Esophagus muscularis mucosa (tissue), 4 donors: ENCODE measurements at places on chromosomes 5 and 9.
A peak's percentile ranks its signal among the peaks of the same experiment; 100 is the strongest.

- DNase-seq = peak; percentile 62
Observed at GRCh38 chr9:4102078-4102477, 197.8 kb downstream of the GLIS3 start.

DNA sequence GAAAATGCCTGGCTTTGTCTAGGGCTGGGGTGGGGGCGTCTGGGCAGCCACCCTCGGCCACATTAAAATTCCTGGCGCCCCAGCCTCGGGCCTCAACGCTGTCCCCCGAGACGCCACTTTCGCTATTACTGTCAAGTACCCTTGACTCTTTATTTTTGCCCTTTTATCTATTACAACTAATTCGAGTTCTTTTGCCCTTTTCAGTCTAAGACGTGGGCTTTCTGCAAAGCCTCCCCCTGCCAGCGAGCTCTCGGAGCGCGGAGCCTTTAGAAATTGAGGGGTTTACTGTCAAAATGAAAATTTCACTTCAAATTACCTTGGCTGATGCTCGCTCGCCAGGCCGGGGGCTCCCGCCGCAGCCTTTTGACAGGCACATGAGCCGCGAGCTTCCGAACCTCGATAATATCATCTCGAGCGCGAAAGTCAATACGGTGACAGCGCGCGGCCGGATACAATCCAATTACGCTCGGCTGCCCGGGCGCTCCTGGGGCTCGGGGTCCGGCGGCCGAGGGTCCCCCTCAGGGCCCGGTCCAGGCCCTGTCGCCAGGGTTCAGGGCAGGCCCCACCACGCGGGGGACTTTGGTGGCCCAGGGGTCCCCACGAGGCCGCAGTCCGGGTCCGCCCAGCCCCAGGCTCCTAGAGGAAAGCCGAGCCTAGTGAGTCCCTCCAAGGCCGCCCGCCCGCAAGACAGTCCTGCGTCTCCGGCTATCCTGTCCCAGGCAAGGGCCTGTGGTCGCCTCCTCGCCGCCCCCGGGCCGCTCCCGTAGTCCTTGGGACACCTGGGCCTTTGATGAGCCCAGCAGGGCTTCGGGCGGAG is 6.7 kb downstream of the IRX4 start:
- DNase-seq = no peak

DNA sequence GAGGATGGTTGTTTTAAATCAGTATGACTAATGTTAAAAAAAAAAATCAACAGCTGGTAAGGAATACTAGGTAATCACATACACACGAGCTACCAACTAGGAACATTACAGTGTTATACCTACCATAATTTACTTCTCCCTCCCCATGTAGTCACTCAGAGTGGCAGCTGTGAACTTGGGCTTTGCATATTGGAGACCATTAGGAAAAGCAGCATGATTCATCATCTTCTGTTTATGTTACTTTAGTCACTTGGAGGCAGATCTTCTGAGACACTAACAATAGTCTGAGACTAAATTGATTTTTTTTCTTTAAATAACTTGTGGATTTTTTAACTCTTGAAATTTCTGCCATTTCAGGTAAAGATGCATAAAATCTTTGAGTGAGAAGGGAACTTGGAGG is 141.5 kb upstream of the NR4A3 start:
- no peak for DNase-seq

DNA sequence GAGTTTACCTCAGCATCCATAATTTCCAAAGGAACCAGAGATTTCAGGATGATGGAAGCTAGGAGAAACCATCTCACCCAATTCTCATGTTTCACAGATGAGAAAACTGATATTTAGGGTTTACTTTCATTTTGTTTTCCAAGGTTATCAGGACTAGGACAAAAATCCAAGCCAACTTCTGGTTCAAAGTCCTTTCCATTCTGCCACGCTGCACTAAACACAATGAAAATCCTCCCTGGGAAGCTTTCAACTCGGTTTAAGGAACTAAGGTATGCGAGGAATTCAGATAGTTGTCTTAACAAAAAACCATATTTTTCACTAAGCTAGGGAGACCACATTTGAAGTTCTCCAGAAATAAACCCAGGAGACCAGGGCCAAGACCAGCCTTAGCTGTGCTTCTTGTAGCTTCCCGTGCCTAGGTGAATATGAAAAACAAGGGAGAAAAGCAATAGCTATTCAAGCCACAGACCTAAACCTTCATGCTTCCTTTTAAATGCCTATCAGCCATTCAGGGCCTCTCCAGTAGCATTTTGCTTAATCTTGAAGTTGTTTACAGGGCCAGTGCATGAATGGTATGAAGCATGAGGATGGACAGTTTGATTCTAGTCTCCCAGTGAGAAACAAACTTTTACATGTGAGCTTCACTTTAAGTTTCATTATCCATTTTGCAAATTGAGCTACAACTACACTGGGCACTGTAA is 167.9 kb downstream of the DENND1A start:
- DNase-seq = no peak

DNA sequence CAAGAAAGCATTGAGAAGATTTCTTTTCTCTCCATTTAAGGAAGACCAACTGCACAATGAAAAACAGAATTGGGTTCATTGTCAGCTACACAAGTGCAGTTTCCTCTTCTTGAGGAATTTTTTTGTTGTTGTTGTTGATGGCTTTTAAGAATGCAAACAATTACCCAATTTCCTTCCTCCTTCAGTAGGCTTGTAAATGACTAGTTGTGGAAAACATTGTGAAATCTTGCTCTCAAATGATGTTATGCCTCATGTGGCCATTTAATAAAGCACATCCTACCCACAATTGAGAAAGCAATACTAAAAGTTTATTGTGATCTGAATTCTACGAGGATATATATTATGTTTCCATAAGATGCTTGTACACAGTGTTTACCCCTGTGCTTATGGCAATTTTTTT is 171.6 kb downstream of the FAM174A start:
- DNase-seq = no peak

GRCh38 chr5:151034422-151035379 is 14.3 kb downstream of the GPX3 start:
- no peak for DNase-seq

GRCh38 chr9:135376511-135377265 is 102.9 kb upstream of the PPP1R26 start:
- DNase-seq = no peak

DNA sequence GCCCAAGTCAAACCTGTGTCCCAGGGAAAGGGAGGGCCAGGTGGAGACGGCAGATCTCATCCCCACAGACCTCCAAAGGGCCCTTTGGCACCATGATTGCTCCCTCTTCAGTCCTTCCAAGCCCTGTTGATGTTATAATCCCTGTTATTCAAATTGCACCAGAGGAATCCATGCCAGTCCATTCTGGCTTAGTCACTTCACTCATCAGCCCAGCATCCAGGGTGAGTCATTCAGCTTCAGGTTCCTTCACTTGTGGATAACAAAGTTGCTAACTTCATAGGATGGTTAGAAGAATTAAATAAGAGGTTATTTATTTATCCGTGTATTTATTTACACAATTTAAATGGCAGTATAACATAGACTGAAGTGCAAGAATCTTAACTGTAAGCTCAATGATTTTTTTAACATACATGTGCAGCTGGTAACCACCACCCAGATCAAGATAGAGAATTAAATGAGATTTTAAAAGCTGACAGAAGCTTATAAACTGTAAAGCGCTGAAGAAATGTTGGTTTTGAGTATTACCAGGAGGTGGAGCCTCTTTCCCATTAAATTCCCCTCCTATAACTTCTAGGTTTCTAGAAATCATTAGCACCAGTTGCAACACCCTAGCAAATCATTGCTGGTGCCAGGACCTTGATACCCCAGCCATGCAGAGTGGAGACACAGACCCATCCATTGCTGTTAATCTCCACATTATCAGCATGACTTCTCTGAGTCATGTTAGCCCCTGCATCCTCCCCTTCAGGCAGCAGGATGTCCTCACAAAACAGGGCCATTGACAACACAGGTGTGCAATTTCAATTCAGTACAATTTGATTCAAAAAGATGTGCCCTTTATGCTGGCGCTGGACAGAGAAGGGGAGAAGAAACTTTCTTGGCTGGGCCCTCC is 77.4 kb downstream of the SEC61B start:
- DNase-seq = peak; percentile 88

GRCh38 chr5:153714798-153715197 is 224.3 kb downstream of the GRIA1 start:
- DNase-seq = peak; percentile 86

DNA sequence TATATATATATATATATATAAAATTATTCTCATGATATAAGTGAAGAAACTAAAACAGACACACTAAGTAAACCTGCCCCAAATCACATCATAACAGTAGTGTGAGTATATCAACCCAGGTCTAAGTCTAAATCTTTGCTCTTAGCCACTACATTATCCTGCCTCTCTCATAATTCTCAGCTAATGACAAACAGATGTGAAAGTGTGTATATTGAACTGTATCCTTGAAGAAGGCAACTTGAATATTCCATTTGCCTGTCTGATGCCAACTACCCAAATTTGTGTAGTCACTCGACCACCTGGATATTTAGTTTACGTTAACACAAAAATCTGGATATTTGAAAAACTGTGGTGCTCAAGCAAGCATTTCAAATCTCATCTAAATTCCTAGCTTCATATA is 97.4 kb downstream of the PPP2R2B start:
- no peak for DNase-seq

DNA sequence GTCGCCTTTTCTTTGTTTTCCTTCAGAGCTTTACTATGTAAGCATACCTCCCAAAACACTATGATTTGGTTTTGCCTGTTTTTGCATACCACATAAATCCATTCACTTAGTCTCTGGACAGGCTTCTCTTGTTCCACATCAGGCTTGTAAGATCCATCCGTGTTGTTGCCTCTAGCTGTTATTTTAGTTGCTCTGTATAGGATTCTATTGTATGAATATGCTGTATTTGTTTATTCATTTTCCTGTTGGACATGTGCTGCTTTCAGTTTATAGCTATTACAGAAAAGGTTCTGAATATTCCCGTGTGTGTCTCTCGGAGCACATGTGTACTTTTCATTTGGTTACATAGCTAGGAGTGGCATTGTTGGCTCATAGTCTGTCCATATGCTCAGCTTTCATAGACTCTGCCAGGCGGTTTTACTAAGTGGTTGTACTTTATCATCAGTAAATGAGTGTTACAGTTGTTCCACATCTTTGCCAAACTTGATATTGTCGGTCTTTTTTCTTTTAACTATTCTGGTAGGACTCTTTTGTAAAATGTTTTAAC is 41.8 kb downstream of the NUP214 start:
- DNase-seq = no peak

DNA sequence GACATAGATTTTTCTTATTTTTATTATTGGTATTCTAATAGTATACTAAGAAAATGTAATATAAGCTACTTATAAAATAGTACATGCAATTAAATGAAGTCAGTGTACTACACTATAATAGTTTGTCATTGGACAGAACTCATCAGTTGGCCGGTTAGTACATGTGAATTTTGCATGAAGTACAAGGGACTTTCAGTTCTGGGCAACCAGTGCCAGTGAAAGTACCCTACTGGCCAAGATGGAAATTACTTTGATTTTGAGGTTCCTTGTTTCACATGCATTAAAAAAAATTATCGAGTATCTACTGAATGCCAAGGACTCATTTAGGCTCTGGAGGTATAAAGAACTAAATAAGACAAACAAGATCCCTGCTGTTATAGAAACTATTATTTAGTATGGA is 213.4 kb upstream of the ELL2 start:
- DNase-seq = no peak

- no peak for DNase-seq
Observed at GRCh38 chr5:132470596-132470995, 20.0 kb downstream of the IRF1 start.

DNA sequence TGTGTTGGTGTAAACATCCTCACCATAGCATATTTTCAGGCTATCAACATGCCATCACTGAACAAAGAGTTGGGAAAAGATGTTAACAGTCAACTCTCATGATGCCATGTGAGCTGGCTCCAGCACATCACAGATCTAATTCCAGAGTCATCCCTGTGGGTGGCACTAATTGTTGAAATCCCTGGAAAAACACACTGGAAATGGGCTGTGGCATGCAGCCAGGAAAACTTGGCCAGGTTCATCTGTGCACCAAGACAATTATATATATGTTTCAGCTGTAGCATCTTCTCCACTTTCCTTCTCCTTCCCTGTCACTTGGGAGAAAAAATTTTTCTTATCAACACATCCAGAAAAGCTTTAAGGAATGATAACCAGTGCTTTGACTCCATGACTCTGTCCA is 313.7 kb downstream of the TRIM32 start:
- DNase-seq = no peak

DNA sequence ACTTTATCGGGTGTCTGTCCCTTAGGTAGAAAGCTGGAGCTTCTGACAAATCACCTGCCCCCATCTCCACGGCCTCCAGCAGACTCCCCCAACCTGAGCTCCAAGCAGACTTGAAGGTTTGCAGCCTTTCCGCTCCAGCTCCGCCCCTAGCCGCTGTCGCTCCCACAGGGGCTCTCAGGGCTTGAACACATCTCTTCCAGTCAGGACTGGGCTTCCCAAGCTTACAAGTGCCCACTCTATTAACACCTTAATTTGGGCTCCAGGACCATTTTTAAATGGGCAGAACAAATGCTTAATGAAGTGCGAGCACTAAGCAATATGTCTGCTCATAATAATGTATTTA is 17.2 kb upstream of the SLC25A51 start:
- DNase-seq = no peak

GRCh38 chr9:136900988-136901515 is 14.7 kb downstream of the TRAF2 start:
- no peak for DNase-seq

DNA sequence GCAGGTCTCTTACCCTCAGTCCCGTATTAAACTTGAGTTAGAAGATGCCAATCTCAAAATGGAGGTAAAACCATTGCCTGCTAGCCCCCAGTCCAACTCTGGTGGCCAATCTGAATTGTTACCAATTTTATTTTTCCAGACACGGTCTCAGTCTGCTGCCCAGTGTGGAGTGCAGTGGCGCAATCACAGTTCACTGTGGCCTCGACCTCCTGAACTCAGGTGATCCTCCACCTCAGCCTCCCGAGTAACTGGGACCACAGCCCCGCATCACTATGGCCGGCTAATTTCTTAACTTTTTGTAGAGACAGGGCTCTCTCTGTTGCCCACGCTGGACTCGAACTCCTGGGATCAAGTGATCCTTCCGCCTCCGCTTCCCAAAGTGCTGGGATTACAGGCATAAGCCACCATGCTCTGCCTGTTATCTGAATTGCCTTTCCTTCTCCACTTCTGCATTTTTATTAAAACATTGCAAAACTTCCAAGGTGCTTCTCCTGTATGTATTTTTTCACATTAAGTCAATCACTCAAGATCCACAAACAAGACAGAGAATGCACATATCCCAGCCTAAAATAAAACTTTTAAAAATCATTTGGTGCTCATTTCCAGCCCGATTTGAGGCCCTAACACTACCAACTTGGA is 2.3 kb downstream of the FANCC start:
- DNase-seq = no peak

DNA sequence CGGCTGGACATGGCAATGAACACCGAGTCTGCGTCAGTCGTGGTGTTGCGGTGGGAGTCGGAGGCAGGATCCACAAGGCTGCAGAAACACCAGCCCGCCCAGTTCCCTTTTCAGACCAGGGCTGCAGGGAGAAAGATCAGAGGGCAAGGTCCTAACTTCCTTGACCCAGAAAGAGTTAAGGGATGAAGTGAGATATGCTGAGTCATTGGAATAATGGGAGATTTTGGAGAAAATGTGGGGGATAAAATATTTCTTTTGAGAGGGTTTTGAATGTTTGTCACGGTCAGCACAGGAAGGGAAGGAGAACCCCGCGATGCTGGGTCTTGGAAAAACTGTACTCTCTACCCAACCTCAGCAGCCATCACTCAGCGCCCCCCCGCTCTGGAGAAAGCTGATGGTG is 416.0 kb downstream of the ICE1 start:
- DNase-seq = no peak

- no peak for DNase-seq
Observed at GRCh38 chr5:180507661-180508060, 13.5 kb downstream of the CNOT6 start.
